Effector memory CD4-positive, alpha-beta T cell (primary cell): ENCODE measurements at places on chromosomes 6 and 20.

- no peak for DNase-seq
Observed at GRCh38 chr20:25014816-25015215, 22.3 kb upstream of the APMAP start.

- DNase-seq: no peak
Observed at GRCh38 chr6:111604259-111605099, 1.2 kb downstream of the TRAF3IP2 start.

- DNase-seq: no peak
Observed at GRCh38 chr6:109978174-109979032, at the start of gene GPR6. Gene GPR6 (plus strand): TSS chr6:109978311. CDS start chr6:109979113, 802 bp downstream.

DNA sequence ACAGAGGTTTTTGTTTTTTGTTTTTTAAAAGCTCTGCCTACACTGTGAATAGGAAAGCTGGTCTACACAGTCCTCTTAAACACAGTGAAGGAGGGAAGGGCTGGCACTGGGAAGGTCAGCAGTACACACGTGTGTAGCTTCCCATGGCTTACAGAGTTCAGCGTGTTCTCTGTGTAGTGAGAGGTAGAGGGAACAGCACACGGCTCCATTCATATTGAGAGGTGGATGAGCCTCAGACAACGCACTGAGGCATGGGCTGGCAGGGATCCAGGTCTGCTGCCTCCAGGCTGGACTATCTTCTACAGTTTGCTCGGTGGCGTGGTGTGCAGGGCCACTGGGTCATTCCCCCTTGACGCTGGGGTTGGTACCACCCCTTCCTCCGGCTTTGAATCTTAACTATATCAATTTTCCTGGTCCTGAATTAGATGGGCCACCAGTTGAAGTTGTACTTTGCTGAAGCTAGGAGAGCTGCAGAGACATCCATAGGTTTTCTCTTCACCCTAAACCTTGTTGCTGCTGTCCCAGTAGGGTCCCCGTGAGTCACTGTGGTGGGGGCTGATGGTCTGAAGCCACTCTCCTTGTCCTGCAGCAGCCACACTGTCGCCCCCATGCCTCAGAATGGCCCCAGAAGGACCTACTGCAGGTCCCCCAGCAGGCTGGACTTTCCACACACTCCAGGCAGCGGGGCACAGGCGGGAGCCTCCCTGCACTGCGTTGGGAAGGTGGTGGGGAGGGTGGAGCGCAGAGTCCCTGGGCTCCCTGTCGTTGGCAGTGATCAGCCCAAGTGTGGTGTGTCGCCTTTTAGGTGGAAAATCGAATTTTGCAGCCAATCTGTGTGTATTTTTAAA is 2.0 kb downstream of the ARFGAP1 start:
- no peak for DNase-seq

DNA sequence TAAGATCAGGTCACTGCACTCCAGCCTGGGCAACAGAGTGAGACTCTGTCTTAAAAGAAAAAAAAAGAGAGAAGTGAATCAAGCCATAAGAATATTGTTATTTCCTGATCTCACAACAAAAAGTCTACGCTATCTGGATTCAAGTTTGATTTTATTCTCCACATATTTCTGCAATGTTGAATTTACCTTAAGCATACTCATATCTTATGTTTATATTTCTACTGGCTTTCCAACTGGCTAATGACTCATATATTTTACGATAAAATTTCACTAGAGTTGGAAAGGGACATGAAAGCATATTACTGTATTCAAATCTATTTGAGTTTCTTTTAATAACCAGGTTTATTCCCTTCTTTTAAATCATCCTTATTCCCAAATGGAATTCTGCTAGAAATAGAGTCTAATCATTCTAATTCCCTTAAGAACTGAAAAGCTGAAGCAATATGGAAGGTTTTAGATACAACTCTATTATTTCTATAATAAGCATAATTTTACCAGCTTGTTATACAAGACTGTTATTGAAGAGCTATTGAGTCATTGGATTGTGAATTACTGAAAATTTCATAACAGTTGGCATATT is 276.9 kb upstream of the HS3ST5 start:
- DNase-seq: no peak

DNA sequence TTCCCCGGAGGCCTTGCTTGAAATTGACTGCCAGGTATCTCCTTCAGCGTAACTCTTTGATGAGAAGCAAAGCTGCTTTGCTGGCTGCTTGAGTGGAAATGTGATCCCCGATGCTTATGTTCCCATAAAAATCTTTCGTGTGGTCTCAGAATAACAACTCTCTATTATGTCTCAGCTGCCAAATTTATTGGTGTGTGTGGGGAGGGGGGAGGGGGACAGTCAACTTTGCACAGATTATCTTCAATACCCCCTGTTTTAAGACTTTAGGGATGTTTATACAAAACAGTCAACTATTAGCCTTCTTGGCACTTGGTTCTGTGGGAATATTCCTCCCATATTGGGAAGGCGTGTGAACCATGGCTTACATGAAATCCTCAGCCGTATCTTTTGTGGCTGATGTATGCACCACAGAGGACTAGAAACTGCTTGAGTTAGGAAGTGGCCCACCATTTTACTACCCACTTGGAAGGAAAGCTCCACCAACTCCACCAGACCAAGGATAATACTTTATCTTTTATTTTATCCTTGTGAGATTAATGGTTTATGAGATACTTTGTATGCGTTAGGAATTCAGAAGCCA is 101.5 kb upstream of the SLC24A3 start:
- no peak for DNase-seq

- DNase-seq: no peak
Observed at GRCh38 chr6:134949927-134950326, at the start of gene ALDH8A1. Gene ALDH8A1 (minus strand): TSS chr6:134950101. CDS start chr6:134950053, 48 bp downstream.

DNA sequence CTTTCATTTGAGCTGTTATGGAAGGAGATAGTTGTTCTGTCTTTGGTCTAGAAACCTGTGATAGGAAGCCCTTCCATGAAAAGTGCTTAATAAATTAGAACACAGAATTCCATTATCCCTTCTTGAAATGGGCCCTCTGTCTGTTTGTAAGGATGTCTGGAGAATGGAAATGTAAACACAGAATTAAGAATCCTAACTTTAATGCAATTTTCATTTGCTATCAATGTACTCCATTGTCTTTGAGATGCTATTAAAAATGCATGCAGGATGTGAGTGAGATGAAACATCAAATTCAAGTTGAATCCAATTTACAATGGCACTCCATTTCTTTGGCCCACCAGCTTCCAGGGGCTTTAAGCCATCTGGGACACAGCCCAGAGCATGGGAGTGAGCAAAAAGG is 13.9 kb upstream of the AARS2 start:
- DNase-seq: no peak

DNA sequence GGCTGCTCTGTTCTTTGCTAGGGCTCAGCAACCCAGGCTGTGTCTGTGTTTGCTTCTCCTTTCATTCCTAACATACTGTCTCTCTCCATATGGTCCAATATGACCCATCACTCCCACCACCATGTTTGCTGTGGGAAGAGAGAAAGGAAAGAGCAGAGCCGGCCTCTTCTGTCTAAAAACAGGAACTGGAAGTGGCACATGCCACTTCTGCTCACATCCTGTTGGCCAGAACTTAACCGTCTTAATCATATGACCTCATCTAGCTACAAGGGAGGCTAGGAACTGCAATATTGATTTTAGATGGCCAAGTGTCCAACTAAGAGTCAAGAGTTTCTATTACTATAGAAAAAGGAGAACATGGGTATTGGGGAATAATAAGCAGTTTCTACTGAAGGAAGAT is 212.5 kb upstream of the CHD6 start:
- no peak for DNase-seq
